ENCODE measurements at places on chromosomes 1 and 21.
A peak's percentile ranks its signal among the peaks of the same experiment; 100 is the strongest.

GRCh38 chr1:243256590-243256989, 749 bp downstream of the SDCCAG8 start:
- no peak for DNase-seq

- DNase-seq, result no peak
Measured at GRCh38 chr21:41921021-41921420, 32.8 kb downstream of the C2CD2 start.

DNA sequence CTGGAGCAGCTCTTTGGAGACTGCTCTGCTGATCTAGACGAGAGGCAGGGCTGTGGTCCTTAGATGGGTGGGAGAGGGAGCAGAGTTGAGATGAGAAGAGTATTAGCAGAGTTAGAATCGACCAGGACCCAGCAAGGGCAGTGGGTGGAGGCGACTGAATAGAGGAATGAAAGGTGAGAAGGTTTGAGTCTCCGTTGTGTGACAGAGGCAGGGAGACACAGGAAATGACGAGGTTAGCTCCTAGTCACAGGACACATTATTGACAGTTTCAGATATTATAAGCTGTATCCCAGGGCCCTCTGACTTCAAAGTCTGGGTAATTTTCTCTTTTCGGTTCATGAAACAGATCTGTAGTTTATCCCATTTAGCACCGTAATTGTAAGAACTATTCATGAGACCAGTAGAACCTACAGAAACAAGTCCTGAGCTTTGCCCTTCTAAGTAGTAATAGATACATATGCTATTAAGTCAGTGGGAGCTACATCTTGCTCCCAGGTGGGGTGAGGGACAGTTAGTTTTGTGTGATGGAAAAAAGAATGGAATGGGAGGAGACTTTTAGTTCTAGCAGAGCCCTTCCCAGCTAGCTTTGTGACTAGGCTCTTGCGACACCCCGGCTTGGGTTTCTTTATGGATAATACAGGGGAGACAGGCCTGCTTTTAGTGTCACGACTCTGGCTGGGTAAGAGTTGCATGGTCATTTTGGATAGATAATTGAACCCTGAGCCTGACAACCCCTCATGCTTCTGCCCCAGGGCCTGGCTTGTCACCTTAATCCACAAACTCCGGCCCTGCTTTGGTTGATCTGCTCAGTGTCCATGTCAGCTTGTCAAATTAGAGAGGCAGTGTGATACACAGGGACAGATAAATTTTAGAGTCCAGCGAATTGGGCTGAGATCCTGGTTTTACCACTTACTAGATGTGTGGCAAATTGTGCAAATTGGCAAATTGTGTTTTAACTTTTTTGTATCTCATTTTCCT, 70.2 kb downstream of the UCK2 start:
- DNase-seq, result peak; percentile 61

- DNase-seq, result peak; percentile 25
Measured at GRCh38 chr1:212699104-212699624, 476 bp downstream of the BATF3 start.

DNA sequence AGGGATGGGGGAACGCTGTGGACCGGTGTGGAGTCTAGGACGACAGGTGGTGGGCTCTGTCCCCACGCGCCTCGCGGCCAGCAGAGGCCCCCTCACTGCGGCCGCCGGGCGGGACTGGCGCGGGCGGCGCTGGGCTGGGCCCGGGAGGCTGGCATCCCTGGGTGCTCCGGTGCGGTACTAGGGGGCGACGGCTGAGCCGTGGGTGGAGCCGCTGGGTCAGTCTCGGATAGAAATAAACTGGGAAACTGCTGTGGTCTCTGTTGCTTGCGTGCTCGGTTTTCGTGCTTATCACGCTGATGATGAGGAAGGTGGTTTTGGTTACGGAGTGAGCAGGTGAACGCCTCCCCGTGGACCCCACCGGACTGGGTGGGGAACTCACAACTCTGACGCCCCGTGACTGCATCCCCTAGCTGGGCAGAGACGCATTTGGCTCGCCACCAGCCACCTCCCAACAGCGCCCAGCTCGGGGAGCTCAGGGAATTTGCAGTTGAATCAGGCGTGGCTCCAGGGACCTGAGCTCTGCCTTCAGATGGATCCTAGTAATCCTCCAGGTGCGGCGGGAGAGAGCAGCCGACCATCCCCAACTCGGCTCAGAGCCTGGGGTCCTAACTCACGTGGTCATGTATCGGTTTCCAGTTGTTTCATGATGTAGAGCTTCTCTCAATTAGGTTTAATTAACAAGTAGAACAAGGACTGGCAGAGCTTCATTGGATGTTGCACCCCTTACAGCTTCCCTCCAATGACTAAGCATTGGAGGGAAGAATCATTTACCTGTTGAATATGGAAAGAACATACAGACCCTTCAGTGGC, 32.1 kb downstream of the HSD17B7 start:
- no peak for DNase-seq

DNA sequence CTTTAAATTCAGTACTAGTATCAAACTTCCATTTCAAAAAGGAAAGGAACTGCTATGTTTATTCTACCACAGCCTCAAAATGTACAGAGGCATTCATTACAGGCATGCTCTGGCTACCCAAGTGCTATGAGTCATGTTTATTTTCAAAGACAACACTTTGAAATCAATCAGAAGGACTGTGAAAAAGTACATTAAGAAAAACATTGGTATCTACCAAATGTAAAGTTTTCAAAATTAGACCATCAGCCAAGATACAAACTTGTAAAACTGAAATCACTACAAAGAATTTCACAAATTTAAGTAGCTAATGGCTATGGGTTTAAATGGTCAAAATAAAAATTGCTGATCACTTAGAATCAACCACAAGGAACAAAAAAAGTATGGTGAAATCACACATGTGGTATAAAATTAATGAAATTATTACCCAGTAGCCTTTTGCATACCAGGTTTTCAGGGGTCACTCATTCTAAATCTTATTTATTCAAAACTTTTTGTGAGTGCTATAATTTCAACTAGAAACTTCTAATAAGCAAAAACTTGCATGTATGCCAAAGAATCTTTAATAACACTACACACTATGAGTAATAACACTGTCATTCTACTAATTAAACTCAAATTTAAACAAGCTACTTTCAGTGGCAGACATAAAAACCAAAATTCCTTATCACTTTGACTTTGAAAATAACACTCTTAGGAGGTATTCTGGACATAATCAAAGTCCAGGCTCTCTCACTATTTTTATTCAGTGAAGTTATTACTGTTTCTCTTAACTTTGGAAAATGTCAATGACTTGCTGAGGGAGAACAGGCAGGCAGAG, 49.2 kb downstream of the ENAH start:
- DNase-seq, result peak; percentile 56

DNA sequence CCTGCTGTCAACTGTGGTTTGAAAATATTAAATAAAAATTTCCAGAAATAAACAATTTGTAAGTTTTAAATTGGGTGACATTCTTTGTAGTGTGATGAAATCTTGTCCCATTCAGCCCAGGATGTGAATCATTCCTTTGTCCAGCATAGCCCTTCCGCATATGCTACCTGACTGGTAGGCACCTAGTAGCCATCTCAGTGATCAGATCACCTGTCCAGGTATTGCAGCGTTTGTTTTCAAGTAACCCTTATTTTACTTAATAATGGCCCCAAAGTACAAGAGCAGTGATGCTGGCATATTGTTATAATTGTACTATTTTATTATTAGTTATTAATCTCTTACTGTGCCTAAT, 351.6 kb upstream of the B3GALT2 start:
- no peak for DNase-seq

GRCh38 chr1:89927049-89927448, 67.9 kb upstream of the ZNF326 start:
- no peak for DNase-seq

DNA sequence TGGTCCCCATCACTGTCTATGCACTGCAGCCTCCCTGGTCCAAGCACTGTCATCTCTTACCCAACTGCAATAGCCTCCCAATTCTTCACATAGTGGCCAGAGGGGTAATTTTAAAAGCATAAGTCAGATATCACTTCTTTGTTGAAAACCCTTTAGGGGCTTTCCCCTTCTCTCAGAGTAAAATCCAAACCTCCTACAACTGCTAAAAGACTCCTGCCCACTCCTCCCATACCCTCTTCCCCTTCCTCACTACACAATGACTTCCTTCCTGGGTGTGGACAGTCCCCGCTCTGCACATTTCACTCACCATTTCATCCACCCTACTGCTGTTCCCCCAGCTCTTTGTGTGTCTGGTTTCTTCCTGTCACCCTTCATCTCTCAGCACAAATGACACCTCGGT, 8.3 kb downstream of the MCOLN2 start:
- no peak for DNase-seq

DNA sequence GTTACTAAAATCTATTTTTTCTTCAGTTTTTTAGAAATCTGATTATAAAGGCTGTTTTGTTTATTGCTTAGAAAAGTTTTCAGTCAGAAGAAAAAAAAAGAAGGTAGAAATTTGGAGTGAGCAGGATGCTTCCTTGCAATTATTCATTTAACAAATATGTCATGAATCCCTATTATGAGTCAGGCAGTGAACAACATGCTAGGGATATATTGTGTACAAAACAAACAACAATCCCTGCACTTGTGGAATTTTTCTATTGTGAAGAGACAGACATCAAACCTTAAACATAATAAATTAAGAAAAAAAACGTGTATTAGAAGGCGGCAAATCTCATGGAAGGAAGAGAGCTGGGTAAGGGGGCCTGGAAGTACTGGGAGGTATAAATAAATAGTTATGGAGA, 664.1 kb upstream of the CAMK1G start:
- peak; percentile 22 for DNase-seq

GRCh38 chr21:39531840-39532239, 80.1 kb downstream of the SH3BGR start:
- no peak for DNase-seq

DNA sequence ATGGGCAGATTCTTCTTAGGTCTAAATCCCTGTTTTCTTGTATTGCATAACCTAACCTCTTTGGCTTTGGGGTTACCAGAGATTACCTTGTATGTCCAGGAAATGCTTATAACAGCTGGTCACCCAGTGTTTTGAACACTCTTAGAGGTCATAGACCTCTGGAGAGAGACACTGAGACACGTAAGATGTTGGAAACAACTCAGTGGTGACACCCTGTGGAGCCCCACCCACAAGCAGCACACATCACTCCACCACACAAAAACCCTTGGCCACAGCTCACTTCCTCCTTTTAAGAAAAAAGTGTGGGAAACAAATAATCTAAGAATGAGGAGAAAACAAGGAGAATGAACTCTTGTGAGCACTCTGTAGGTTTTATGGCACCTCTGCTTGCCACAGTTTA, 26.3 kb upstream of the CYP4B1 start:
- DNase-seq, result no peak

- DNase-seq, result peak; percentile 32
Measured at GRCh38 chr1:59598120-59598440, 216.7 kb upstream of the HOOK1 start.

GRCh38 chr21:42534421-42535378, 21.0 kb downstream of the SLC37A1 start:
- no peak for DNase-seq

GRCh38 chr1:178718520-178718919, 6.5 kb upstream of the RALGPS2 start:
- no peak for DNase-seq

Data from fibroblast of skin of abdomen (primary cell).